Esophagus muscularis mucosa (tissue), 4 donors: ENCODE measurements at places on chromosomes 2 and 18. TPM values are rescaled to one million over a fixed set of nuclear protein-coding genes. Genes with fewer than 3 reads are reported as not detected.
A peak's percentile ranks its signal among the peaks of the same experiment; 100 is the strongest.

DNA sequence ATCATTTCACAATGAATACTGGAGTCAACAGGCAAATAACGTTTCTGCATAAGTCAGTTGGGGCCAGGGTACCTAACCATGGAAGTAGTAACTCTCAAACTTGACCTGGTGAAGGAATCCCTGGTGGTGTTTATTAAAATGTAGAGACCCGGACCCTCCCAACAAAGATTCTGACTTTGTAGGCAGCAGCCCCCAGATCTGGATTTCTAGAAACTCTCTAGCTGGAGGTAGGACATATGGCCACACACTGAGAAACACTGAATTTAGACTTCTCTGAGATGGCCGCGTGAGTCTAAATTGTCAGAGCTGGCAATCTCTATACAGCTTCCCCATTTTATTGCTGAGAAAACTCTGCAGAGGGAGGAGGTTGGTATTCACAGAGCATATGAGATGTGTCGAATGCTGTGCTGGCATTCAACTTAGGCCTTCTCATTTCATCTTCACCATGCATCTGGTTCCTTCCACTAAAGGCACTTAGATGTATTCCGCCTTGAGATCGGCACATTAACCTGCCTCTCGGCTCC, 278.1 kb downstream of the CYRIA start:
- DNase-seq, result peak; percentile 29
- no peak overlapping the region for H3K4me3 ChIP-seq
- no peak overlapping the region for H3K27ac ChIP-seq
- H3K36me3 ChIP-seq, result no peaks in the 10 kb centered on the region

DNA sequence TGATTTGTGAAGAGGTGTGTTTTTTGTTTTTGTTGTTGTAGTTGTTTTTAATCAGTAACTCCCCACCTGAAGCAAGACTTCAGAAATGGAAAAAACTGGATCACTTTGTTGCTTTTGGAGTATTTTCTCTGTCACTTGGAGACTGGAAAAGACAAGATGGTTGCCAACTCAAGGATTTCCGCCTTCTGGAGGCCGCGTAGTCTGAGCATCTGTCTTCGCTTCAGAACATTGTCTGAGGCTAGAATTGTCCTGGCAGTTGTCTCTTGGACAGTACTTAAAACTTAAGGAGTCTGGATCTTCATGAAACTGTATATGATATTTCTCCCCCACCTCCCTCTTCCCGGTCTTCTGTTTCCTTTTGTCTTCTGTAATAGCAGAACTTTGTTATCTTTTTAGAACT, 67.7 kb downstream of the ARHGAP28 start:
- H3K36me3 ChIP-seq, result no peaks in the 10 kb centered on the region
- H3K27me3 ChIP-seq, result no peaks in the 10 kb centered on the region
- no peak for DNase-seq
- no peak overlapping the region for H3K27ac ChIP-seq
- no peak overlapping the region for H3K4me3 ChIP-seq

DNA sequence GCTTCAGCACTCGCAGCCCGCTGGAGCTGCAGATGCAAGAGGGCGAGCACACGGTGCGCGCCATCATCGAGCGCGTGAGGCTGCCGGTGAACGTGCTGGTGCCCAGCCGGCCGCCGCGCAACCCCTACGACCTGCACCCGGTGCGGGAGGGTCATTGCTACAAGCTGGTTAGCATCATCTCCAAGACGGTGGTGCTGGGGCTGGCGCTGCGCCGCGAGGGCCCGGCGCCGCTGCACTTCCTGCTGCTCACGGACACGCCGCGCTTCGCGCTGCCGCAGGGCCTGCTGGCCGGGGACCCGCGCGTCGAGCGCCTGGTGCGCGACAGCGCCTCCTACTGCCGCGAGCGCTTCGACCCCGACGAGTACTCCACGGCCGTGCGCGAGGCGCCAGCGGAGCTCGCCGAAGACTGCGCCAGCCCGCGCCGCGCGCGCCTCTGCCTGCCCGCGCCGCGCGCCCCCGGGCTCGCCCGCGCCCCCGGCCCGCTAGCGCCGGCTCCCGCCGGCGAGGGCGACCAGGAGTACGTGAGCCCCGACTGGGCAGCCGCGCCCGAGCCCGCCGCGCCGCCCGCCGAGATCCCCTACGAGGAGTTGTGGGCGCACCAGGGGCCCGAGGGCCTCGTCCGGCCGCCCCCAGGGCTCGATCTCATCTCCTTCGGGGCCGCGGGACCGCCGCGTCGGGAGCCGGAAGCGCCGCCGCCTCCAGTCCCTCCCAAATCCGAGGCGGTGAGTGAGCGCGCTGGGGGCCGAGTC, 11.8 kb downstream of the GAREM2 start:
- H3K27ac ChIP-seq, result peak overlapping the region; percentile 82
- H3K4me3 ChIP-seq, result peak overlapping the region; percentile 72
- H3K27me3 ChIP-seq, result no peaks in the 10 kb centered on the region

DNA sequence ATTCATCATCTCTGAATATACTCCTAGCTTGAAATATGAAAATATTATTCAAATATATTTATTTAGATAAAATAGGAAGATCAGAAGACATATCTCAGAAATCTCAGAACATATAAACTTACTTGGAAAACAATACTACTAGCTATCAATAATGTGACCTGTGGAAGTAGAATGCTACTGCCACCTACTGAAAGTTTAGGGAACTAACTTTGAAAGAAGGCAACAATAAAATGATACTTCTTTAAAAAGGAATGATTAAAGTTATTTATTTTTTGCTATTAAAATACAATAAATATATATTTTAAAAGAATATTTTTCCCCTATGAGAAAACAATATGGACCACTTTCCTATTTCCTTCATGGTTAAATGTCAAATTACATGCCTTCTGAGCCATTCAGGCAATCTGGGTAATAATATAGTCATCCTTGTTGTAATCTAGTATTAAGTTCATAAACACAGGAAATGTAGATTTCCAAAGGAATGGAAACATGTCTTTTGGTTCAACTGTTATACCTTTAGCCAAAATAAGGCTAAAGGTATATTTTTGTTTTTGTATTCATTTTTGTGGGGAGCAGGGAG, 26.0 kb downstream of the ACADL start:
- H3K4me1 ChIP-seq, result peaks cover 14% of the 10 kb centered on the region
- peaks cover 6% of the 10 kb centered on the region for H3K27me3 ChIP-seq
- no peaks in the 10 kb centered on the region for H3K36me3 ChIP-seq
- no peak overlapping the region for H3K27ac ChIP-seq
- DNase-seq, result no peak

GRCh38 chr2:130251873-130252620, 53.8 kb upstream of the TUBA3E start:
- H3K27ac ChIP-seq, result no peak overlapping the region
- H3K27me3 ChIP-seq, result peaks cover 4% of the 10 kb centered on the region
- DNase-seq, result no peak
- H3K4me1 ChIP-seq, result no peaks in the 10 kb centered on the region

GRCh38 chr18:48634491-48634890, 95.7 kb downstream of the CTIF start:
- H3K4me1 ChIP-seq, result peaks cover 18% of the 10 kb centered on the region
- H3K27ac ChIP-seq, result no peak overlapping the region
- H3K4me3 ChIP-seq, result no peak overlapping the region
- DNase-seq, result no peak

DNA sequence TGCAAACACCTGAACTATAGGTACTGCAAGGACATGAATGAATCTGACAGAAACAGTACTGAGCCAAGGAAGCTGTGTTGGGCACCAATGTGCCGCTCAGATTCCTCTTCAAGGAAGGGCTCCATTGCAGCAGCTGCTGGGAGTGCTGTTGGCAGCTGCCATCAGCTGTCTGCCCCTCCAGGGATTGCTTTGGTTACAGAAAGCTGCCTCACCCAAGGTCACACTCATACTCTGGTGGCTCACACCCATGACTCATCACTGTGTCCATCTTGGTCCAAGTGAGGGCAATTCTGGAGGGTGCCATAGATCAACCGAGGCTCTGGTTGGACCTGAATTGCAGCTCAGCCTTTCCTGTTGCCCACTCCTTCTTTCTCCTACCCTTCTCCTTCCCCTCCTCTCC, 24.4 kb upstream of the TRPM8 start:
- no peaks in the 10 kb centered on the region for H3K27me3 ChIP-seq
- no peaks in the 10 kb centered on the region for H3K36me3 ChIP-seq
- DNase-seq, result no peak
- no peaks in the 10 kb centered on the region for H3K4me1 ChIP-seq
- no peak overlapping the region for H3K4me3 ChIP-seq
- H3K27ac ChIP-seq, result no peak overlapping the region

GRCh38 chr2:240168546-240169361, 28.3 kb upstream of the OTOS start:
- H3K4me1 ChIP-seq, result no peaks in the 10 kb centered on the region
- H3K27me3 ChIP-seq, result peaks cover 51% of the 10 kb centered on the region
- no peak overlapping the region for H3K4me3 ChIP-seq
- DNase-seq, result no peak

- no peaks in the 10 kb centered on the region for H3K36me3 ChIP-seq
- H3K4me1 ChIP-seq, result no peaks in the 10 kb centered on the region
- peaks cover 52% of the 10 kb centered on the region for H3K27me3 ChIP-seq
- no peak for DNase-seq
Measured at GRCh38 chr2:120378605-120379004, 32.7 kb downstream of the INHBB start.

- H3K4me1 ChIP-seq, result peaks cover 23% of the 10 kb centered on the region
- no peaks in the 10 kb centered on the region for H3K27me3 ChIP-seq
- no peaks in the 10 kb centered on the region for H3K36me3 ChIP-seq
- no peak for DNase-seq
Measured at GRCh38 chr2:216849987-216850386, 9.9 kb downstream of the TNP1 start.

- no peaks in the 10 kb centered on the region for H3K27me3 ChIP-seq
- H3K4me3 ChIP-seq, result no peak overlapping the region
- no peak overlapping the region for H3K27ac ChIP-seq
Measured at GRCh38 chr2:36301843-36302242, 53.7 kb upstream of the CRIM1 start.

DNA sequence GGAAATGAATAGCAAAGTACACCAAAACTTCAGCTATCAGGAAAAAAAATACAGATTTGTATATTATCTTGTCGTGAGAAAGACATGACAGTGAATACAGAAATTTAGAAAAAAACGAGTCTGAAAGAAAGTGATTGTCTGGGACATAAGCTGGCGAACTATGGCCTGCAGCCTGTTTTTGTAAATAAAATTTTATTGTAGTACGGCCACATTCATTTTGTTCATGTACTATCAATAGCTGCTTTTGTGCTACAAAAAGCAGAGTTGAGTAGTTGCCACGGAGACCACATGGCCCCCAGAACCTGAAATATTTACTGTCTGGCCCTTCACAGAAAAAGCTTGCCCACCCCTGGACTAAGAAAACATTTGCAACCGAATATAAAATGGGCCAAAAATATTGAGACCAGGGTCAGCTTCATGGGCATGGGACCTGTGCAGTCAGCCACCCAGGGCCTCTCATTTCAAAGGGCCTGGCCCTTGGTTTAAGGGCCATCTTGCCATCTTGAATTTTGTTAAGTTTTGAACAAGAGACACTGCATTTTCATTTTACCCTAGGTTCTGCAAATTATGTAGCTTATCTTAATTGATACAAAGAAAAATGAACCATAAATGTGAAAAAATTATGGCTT, 17.9 kb downstream of the ANTXR1 start:
- no peak overlapping the region for H3K4me3 ChIP-seq
- peak; percentile 17 for DNase-seq
- H3K27me3 ChIP-seq, result no peaks in the 10 kb centered on the region
- H3K4me1 ChIP-seq, result no peaks in the 10 kb centered on the region
- H3K36me3 ChIP-seq, result no peaks in the 10 kb centered on the region

DNA sequence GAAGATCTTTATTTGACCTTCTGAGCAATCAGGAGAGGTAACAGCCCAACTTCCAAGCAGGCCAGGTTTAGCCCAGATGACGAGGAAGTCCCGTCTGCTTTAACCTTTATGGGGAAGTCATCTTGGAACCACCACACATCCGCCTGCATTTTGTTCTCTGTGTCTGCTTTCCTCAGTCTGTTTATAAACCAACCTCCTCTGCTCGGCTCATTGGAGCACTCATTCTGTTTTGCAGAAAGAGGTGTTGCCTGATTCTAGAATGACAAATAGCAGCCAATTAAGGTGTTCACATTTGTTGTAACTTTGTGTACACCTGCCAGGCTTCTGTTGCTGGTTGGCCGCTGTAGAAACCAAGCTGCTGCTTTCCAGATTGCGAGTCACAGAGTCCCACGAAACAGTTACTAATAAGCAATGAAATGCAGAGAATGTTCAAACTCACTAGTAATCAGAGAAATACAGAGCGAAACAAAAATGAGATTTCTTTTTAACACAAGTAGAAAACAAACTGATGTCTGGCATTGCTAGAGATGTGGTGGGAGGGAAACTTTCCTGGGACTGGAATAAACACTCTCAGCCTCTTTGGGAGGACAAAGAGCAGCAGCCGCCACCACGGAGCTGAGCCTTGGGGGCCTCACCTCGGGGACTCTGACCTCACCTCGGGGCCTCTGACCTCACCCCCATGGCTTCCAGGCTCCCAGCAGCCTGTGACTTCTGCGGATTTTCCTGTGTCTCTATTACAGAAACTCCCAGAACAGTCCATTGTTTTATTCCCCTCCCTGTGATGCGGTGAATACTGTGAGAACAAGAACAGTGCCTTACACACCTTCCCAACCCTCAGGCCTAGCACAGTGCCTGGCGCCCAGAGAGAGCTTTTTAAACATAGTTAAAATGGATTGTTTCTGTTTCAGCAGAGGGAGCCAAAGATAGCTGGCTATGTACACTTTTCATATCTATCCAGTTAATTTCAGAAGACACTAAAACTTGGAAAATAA, 64.0 kb downstream of the MBP start:
- H3K36me3 ChIP-seq, result peaks cover 5% of the 10 kb centered on the region
- peak overlapping the region; percentile 80 for H3K27ac ChIP-seq
- H3K27me3 ChIP-seq, result no peaks in the 10 kb centered on the region
- H3K4me1 ChIP-seq, result peaks cover 71% of the 10 kb centered on the region
- no peak for DNase-seq
- H3K4me3 ChIP-seq, result no peak overlapping the region

DNA sequence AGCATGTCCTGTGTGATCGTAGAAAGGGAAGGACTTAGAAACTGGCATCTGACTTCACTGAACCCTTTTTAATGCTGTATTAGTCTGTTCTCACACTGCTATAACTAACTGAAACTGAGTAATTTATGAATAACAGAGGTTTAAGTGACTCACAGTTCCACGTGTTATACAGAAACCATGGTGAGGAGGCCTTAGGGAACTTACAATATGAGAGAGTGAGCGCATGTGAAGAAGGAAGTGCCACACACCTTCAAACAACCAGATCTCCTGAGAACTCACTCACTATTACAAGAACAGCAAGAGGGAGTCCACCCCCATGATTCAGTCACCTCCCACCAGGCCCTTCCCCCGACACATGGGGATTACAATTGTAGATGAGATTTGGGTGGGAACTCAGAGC, 811.3 kb downstream of the CPS1 start:
- DNase-seq, result no peak
- no peaks in the 10 kb centered on the region for H3K4me1 ChIP-seq
- no peak overlapping the region for H3K27ac ChIP-seq

- no peak overlapping the region for H3K27ac ChIP-seq
- no peaks in the 10 kb centered on the region for H3K36me3 ChIP-seq
- no peaks in the 10 kb centered on the region for H3K27me3 ChIP-seq
- no peak overlapping the region for H3K4me3 ChIP-seq
- no peaks in the 10 kb centered on the region for H3K4me1 ChIP-seq
Measured at GRCh38 chr2:7835693-7836680, 845.9 kb upstream of the ID2 start.

GRCh38 chr2:65021709-65022108, 32.5 kb downstream of the SLC1A4 start:
- H3K36me3 ChIP-seq, result peaks cover 66% of the 10 kb centered on the region
- H3K4me3 ChIP-seq, result no peak overlapping the region
- H3K4me1 ChIP-seq, result no peaks in the 10 kb centered on the region
- no peaks in the 10 kb centered on the region for H3K27me3 ChIP-seq
- no peak for DNase-seq
- no peak overlapping the region for H3K27ac ChIP-seq

CKAP2L gene
- 1.5 TPM for total RNA-seq

DRC1 gene
- total RNA-seq, result not detected

EGR4 gene
- not detected for total RNA-seq

BOLL gene
- total RNA-seq, result not detected

FOXI3 gene
- total RNA-seq, result not detected
